ENCODE measurements at places on chromosomes 16 and 17.

DNA sequence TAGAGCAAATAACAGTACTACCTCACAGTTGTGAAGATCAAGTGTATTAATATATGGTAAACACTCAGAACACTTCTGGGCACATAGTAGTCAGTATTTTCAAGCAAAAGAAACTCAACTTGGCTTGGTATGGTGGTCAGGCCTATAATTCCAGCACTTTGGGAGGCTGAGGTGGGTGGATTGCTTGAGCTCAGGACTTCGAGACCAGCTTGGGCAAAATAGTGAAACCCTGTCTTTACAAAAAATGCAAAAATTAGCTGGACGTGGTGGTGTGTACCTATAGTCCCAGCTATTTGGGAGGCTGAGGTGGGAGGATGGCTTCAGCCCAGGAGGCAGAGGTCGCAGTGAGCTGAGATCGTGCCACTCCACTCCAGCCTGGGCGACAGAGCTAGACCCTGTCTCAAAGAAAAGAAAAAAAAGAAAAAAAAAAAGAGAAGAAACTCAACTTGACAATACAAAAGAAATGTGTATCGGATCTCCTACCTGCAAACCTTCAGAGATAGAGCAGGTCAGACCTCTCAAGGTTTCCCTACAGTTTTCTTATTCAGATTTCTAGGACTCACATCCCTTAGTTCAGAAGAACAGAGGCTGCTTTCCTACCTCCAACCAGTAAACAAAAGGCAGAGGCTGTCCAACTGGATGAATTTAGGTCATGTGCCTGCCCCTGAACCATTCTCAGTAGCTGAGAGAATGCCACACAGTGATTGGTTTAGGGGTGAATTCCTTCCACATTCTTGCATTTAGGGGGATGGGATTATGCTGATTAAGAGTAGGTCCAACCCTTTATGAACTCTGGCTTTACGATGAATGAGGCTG is 1.7 kb upstream of the KPNA2 start:
- no peak for DNase-seq

GRCh38 chr17:6605142-6605541 is 35.4 kb downstream of the KIAA0753 start:
- no peak for DNase-seq

- no peak for DNase-seq
Measured at GRCh38 chr16:75234856-75235696, 16.3 kb downstream of the CTRB1 start.

DNA sequence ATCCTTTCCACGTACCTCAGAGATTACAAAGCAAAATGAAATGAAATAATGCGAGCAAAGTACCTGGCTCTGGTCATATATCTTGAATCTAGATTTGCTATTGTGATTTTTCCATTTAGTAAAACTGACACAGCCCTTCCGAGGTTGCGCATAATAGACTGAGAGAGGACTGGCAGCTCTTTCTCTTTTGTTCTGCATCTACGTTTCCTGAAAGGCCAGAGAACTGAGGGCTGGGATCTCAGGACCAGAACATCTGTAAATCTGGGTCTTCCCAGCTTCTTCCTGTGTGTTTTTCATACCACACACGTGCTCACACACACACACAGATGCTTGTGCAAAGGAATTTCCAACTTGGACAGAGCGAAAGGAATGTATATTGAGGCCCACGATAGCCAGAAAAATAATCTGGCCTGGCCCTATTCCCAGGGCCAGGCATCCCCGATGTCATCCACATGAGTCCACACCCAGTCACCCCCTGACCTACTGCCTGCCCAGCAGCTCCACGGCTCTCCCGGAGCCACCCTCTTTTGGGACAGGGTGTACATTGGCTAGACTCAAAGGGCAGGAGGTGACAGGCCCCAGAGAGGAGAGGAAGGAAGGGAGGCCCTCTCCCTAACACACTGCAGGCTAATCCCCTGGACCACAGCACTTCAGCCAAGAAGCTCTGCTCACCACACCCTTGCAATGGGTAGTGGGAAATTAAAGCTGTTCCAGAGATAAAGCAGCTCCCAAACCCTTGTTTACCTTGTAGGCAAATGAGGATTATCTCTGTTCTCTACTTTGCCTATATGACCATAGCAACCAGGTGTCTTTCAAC is 41.8 kb downstream of the NOL11 start:
- DNase-seq, result no peak

DNA sequence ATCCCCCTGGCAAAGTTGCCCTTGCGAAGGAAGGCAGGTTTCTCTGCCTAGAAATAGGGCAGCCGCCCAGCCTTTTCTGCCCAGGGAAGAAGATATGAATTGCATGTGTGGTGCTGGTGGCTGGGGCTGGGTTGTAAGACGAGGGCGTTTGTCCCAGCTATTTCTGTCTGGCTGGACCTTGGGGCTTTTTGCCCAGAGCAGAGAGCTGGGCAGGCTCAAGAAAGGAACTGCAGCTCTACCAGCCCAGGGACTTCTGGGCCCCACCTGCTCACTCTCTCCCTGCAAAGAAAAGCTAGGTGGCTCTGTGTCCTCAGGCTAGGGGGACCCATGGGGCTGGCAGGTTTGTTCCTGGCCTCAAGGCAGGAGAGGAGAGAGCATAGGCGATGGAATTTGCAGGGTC is 586 bp downstream of the CACNG1 start:
- DNase-seq, result no peak

GRCh38 chr16:74582970-74583369 is 23.9 kb downstream of the GLG1 start:
- DNase-seq, result no peak

DNA sequence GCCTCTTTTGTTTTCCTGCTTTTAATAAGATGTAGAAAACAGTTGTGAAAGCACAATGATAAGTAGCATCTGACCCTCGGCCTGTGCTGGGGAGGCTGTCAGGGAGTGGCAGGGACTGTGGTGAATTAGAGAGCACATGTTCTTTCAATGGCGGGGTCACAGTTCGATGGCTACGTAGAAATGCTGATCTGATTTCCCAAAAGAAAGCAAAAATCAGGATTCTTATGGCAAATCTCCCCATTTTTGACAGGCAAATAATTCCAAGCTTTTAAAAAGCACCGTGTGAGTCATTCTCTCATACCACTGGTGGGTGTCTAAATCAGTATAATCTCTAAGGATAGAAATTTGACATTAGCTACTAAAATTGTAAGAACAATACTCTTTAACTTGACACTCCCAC is 4.2 kb upstream of the MAPK7 start:
- no peak for DNase-seq

- DNase-seq, result no peak
Measured at GRCh38 chr17:35740997-35741931, 9.8 kb downstream of the RASL10B start.

GRCh38 chr17:52648995-52649394 is 490.5 kb upstream of the CA10 start:
- DNase-seq, result no peak

Data from stimulated activated CD8-positive, alpha-beta memory T cell treated with anti-CD3 and anti-CD28 coated beads, Interleukin-7, amount 100 ng/mL, for 48 hours (primary cell).